Small intestine (tissue), 16 donors: ENCODE measurements at places on chromosomes 3 and 15. TPM values are rescaled to one million over a fixed set of nuclear protein-coding genes. Genes with fewer than 3 reads are reported as not detected.

The RETNLB gene
- 57.5 TPM for polyA plus RNA-seq

DNA sequence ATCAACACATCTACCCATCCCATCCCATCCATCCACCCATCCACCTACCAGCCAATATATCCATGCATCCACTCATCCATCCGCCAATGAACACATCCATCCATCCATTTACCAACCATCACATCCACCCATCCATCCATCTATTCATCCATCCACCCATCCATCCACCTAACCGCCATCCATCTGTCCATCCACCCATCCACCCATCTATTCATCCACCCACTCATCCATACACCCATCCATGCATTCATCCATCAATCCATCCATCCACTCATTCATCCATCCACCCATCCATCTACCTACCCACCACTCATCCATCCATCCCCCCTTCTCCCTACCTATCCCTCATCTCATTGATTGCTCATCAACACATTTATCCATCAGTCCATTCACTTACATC lies 47.6 kb upstream of the SEC13 start:
- no peak overlapping the region for H3K27ac ChIP-seq
- H3K27me3 ChIP-seq, result no peaks in the 10 kb centered on the region
- no peak overlapping the region for H3K4me3 ChIP-seq
- DNase-seq, result no peak

DNA sequence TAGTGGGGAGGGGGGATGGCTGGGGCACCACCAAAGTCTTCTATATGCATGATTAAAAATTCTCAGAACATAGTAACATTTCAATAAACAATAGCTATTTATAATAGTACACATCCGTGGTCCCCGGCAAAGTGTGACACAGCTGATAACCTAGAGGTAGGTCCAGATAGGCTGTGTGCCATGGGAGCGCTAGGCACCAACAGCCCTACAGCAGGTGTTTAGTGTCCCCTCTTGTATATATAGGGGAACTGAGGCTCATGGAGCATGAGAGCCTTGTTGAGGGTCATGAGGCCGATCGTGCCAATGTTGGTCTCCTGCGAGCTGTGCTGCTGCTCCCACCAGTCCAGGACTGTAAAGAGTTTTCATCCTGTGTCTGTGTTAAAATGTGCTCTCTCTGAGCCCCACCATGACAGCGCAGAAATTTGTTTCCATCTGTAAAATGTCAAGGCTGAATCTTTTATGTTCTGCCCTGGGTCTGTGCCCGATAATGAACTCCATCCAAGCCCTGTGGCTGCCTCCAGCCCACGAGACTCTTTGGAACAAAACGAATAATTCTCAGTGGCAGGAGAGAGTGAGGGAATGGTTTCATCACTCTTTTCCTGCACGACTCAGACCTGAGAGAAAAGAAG lies 14.5 kb downstream of the TMEM158 start:
- no peaks in the 10 kb centered on the region for H3K36me3 ChIP-seq
- no peak overlapping the region for H3K27ac ChIP-seq
- no peaks in the 10 kb centered on the region for H3K27me3 ChIP-seq
- no peak overlapping the region for H3K4me3 ChIP-seq
- DNase-seq, result no peak

GRCh38 chr3:149763565-149764195 lies 11.4 kb upstream of the COMMD2 start:
- no peaks in the 10 kb centered on the region for H3K36me3 ChIP-seq
- H3K27ac ChIP-seq, result no peak overlapping the region
- no peaks in the 10 kb centered on the region for H3K27me3 ChIP-seq
- no peak overlapping the region for H3K4me3 ChIP-seq

DNA sequence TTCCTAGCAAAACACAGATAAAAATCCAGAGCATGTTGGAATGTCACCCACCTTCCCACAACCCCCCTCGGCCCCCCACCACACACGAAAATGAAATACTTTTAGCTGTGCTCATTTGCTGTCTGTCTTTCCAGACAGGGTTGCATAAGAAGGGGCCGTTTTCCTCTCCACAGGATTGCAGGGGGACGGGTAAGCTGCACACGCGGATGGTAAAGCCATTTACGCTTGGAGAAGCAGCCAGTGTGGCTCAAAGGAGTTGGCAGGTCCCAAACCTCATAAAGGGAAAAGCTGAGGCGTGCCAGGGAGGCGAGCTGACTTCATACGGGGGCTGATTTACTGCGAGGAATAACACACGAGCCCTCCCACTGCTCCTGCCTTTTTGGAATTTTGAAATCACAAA lies 47.4 kb upstream of the ITGA11 start:
- H3K4me1 ChIP-seq, result no peaks in the 10 kb centered on the region
- no peak overlapping the region for H3K4me3 ChIP-seq
- H3K27ac ChIP-seq, result no peak overlapping the region
- H3K36me3 ChIP-seq, result no peaks in the 10 kb centered on the region
- no peaks in the 10 kb centered on the region for H3K27me3 ChIP-seq
- no peak for DNase-seq
